KG1 (cell line): ENCODE measurements at places on chromosomes 12 and 14.

DNA sequence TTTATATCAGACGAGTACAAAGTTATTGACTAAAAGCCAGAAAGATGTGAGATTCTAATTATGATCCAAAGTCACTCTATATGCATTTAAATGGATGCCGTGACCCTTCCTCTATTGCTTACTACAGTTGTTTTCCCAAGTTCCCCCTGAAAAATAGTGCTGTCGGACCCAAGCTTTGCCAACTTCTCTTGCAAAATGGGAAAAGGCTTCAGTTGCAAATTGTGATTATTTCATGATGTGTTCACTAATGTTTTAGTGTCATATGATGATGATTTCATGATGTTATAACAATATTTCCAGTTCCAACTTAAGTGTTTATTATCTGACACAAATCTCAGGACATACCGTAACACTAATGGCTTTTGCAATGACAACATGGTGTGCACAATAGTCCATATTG is 534.6 kb upstream of the ATP2B1 start:
- DNase-seq: no peak

DNA sequence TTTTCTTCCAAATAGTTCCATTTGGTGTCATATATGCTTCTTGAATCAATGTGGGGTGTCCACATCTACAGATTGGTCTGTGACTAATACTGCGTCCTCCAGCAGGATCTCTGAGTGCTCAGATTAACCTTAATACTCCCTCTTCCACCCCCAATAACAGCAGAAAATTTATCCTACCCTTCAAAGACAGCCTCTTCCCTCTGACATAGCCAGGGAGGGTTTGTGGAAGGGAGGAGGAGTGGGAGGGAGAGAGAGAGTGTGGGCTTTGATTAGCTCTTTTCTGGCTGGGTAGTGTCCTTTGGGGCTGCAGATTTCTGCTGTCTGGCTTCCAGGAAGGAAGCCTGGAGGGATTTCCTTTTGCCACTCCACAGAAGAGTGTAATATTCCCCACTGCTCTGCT is 220.7 kb downstream of the TTC6 start:
- DNase-seq: no peak

DNA sequence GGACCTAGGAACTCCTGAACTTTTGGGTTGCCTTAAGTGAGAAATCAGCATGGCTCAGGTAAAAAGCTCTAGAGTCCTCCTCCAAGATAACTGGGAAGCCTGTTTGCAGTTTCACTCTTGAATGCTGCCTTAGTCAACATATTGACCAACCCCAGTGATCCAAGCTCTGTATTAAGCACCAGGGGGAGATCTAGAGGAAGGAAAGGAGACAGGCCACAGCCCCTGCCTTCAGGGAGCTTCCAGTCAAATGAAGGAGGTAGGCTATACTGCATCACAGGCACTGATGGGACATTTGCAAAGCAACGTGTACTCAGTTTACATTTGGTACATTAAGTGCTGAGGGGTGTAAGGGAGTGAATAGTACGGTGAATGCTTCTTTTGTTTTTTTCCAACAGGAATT is 1.2 kb upstream of the CSAD start:
- no peak for DNase-seq

GRCh38 chr12:28083840-28084678 is 106.2 kb upstream of the CCDC91 start:
- no peak for DNase-seq

GRCh38 chr12:124550123-124551089 is 17.0 kb downstream of the NCOR2 start:
- DNase-seq: peak; percentile 62

GRCh38 chr12:104340925-104341611 is 37.5 kb downstream of the EID3 start:
- DNase-seq: no peak

- DNase-seq: no peak
These were observed 24.3 kb downstream of the PPP1CC start for GRCh38 chr12:110718222-110718908.

- no peak for DNase-seq
These were observed 121.4 kb downstream of the SMOC1 start for GRCh38 chr14:70000601-70001000.

DNA sequence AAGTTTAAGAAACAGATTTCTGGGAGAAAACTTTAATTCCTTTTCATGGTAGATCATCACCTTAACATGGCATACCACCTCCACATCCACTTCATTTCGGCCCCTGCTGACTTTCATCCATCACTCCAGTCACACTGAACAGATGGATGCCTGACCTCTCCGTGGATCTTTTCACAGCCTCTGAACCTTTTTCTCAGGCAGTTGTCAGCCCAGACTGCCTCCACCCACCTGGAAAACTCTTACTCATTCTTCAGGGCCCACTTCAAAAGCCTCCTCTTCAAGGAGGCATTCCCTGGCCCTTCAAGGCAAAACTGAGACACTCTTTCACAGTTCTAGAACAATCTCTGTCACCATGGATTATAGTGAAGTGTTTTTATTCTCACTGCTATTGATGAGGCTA is 52.9 kb downstream of the GXYLT1 start:
- no peak for DNase-seq

- DNase-seq: no peak
These were observed 3.0 kb downstream of the ARHGAP5 start for GRCh38 chr14:32080001-32080510.

DNA sequence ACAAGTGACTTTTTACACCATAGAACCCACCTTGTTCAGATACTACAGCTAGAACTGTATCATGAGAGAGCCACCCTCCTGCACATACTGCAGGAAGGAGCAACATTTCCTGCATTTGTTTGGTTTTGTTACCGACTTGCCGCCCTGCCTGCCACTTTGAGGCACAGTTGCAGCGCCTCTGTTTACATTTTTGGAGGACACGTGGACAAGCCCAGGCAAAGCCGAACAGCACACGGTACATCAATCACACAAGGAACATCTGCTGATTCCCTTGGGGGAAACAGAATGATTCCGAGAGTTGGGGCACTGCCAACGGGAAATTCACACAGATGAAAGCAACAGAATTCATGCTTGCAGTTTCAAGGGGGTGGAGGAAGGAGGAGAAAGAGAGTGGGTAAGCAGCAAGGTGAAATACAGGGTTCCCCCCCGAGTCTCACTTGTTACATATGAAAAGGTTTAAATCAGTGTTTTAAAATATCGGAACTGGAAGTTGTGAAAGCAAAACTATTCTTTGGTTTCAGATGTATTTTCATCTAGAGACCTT is 110.7 kb downstream of the BTG1 start:
- no peak for DNase-seq

GRCh38 chr12:105600911-105601545 is 270.5 kb downstream of the C12orf75 start:
- no peak for DNase-seq

- DNase-seq: no peak
These were observed 121.3 kb upstream of the KRAS start for GRCh38 chr12:25372002-25372401.
